Stimulated activated CD8-positive, alpha-beta memory T cell treated with anti-CD3 and anti-CD28 coated beads, Interleukin-7, amount 100 ng/mL, for 48 hours (primary cell): ENCODE measurements at places on chromosomes 7 and 10.
A peak's percentile ranks its signal among the peaks of the same experiment; 100 is the strongest.

- no peak for DNase-seq
Measured at GRCh38 chr7:49791088-49791741, 17.8 kb downstream of the VWC2 start.

DNA sequence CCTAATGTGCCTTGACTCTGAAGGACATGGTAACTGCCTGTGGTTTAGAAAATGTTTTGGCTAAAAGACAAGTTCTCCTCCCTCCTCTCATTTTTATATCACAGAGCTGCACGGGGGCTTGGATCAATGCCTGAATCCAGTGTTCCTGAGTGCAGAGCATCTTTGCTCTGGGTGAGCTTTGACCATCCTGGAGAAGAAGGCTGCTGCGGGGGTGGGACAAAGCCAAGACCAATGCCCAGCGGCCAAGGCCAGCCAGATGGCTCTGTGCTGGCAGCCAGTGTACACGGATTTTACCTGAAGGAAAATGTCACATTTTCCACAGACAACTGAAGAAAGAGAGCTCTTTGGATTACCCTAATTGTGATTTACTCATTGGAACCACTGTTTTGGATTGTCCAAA, 102.0 kb upstream of the TARP start:
- DNase-seq = no peak

DNA sequence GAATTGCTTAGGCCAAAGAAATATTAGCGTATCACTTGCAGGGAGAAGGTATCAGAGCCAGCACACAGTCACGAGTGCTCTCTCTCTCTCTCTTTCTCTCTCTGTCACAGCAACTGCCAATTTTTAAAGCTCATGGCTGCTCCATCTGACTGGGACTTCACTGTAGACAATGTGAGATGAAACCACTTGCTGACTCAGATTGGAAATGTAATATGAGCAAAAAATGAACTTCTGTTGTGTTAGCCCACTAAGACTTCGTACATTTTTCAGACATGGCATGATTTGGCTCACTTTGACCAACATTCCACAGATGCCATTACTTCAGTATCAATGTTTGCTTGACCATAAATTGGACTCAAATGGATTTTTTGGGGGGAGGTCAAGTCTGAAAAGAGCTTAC, 68.1 kb downstream of the DGKB start:
- no peak for DNase-seq

- no peak for DNase-seq
Measured at GRCh38 chr10:115829521-115830205, 443.3 kb downstream of the GFRA1 start.

- DNase-seq = no peak
Measured at GRCh38 chr10:73586583-73586984, 4.6 kb downstream of the USP54 start.

GRCh38 chr10:27192284-27192683, 37.1 kb downstream of the MASTL start:
- DNase-seq = no peak

DNA sequence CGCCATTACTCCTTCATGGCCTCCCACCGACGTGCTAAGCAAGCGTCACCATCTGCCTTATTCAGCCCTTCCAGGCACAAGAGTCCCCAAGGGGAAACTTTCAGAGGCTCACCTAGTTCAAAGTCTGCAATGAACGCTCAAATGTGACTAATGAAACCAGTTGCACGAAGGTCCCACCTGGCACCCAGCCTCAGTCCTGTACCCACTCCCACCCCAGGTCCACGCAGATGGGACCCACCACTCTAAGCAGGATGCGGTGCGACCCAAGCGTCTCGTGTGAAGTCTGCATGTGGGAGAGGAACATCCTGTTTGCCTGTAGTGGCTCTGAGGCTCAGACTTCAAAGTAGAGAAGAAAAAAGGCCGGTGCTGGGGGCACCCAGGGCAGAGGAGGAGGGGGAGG, 40.3 kb downstream of the RGS10 start:
- peak; percentile 72 for DNase-seq

DNA sequence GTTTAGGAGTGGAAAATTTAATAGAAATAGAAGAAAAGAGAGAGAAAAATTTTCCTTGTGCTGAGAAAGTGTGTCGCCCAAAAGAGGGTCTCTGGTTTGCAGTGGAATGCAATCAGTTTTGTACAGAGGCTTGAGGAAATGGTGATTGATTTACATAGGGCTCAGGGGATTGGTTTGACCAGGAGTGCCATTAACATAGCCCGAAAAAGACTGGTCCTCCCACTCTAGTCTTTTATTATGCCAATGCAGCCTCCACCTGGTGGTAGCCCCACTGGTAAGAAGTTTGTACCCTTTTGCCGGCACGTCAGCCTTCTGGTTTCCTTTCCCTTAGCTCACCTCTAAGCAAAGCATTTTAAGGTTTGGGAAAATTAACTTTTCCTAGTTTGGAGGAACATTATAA, 885.3 kb downstream of the XPNPEP1 start:
- DNase-seq = no peak
